Calu3 (cell line): ENCODE measurements at places on chromosomes 1 and 21. TPM values are rescaled to one million over a fixed set of nuclear protein-coding genes. Genes with fewer than 3 reads are reported as not detected.

Gene NUAK2
- total RNA-seq, result 2.6 and 3.7 TPM in 2 replicates

Gene PRDM16
- total RNA-seq, result 0.09 and 0.66 TPM in 2 replicates

Gene C1QA
- not detected in 2 replicates for total RNA-seq

Gene RORC
- total RNA-seq, result 0.19 and 1.2 TPM in 2 replicates

Gene LEFTY2
- total RNA-seq, result not detected in 2 replicates

Gene COL16A1
- total RNA-seq, result 3.8 and 9.2 TPM in 2 replicates

Gene SPRR2E
- not detected in 2 replicates for total RNA-seq

Gene ROR1
- total RNA-seq, result 24.5 and 33.8 TPM in 2 replicates

Gene NBPF20
- total RNA-seq, result 5.3 and 5.7 TPM in 2 replicates

Gene CA6
- not detected in 2 replicates for total RNA-seq

Gene C21orf58
- total RNA-seq, result 23.4 and 28.2 TPM in 2 replicates

Gene OXCT2
- total RNA-seq, result 1.0 and 1.3 TPM in 2 replicates

Gene ZFP69B
- total RNA-seq, result 4.5 and 5.1 TPM in 2 replicates

Gene KRTAP12-2
- total RNA-seq, result not detected in 2 replicates

DNA sequence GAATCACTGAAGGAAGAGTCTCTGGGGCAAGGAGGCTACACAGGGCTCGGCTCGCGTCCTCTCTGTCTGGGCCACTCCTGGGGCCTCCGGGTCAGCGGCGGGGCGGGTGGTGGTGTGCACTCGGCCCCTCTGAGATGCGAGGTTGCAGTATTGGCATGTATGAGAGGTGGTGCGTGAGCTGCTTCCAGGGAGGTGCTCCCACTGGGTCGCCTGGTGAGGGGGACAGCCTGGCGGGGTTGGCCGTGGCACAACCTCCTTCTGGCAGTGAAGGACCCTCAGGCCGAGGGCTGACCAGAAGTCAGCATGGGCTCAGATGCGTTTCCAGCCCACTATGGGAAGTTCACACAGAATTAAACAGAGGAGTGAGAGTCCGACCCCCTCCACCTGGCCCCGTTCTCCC is 38.5 kb upstream of the COL18A1 start:
- no peak for DNase-seq

DNA sequence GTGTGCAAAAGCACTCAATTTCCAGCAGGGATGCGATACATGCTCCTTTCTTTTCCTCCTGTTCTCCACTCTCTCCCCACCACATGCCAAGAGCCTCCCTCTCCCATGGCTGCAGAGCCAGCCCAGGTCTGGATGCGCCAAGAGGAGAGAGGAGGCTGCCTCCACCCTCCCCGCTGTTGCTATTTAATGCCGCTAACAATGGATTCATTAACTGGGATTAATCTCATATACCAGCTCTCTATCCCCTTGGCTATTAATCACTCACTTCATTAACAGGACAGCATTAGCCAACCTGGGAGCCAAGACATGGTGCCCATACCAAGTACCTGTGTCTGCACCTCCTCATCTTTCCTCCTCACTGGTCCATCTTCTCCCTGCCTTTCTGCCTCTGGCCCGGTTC is 49.1 kb upstream of the SCMH1 start:
- DNase-seq, result no peak

- no peak for DNase-seq
Observed at GRCh38 chr1:107767156-107767582, 197.8 kb downstream of the VAV3 start.

- DNase-seq, result no peak
Observed at GRCh38 chr1:169368406-169368769, 393 bp downstream of the BLZF1 start.

- peak; percentile 22 for DNase-seq
Observed at GRCh38 chr1:58922302-58923089, 138.6 kb upstream of the JUN start.

DNA sequence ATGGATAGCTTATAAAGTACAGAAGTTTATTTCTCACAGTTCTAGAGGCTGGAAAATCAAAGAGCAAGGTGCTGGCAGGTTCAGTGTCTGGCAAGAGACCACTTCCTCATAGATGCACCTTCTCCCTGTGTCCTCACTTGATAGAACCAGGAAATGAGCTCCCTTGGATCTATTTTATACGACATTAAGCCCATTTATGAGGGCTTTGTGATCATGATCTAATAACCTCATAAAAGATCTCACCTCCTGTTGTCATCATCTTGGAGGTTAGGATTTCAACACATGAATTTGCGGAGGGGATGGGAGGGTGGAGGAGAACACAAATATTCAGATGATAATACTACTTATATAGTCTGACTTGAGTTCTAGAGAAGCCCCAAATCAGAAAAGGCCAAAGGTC is 222.1 kb upstream of the SNX7 start:
- no peak for DNase-seq

GRCh38 chr1:158200527-158200926 is 19.8 kb downstream of the CD1D start:
- no peak for DNase-seq

- no peak for DNase-seq
Observed at GRCh38 chr1:23469372-23469982, 14.5 kb downstream of the ASAP3 start.

DNA sequence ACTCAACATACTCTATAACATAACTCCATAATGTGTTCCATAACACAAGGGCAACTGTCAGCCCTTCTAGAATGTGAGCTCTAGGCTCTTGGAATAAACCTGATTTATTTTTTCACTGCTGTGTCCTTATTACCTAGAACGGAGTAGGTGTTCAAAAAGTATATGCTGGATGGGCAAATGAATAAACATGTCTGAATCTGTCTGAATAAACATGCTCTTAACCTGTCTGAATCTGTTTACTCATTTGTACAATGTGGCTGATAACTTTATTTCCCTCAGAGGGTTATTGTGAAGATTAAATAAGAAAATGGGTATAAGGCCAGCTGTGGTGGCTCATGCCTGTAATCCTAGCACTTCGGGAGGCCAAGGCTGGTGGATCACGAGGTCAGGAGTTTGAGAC is 42.3 kb downstream of the AZIN2 start:
- no peak for DNase-seq

DNA sequence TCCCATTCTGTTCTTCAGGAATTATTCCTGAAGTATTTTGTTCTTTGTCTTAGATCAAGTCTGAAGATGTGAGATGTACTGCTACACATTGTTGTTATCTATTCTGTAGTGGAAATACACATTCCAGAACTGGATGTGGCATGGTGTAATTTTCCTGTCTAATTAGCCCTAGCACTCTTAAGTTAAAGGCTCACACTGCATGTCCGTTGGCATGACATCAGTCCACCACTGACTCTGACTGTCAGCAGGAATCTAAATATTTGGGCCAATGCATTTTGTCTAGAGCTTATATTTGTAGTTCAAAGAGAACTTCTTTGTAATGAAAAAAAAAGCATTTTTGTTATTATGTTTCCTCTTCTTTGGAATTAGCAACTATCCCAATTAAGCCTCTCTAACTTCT is 201.0 kb downstream of the S1PR1 start:
- no peak for DNase-seq

DNA sequence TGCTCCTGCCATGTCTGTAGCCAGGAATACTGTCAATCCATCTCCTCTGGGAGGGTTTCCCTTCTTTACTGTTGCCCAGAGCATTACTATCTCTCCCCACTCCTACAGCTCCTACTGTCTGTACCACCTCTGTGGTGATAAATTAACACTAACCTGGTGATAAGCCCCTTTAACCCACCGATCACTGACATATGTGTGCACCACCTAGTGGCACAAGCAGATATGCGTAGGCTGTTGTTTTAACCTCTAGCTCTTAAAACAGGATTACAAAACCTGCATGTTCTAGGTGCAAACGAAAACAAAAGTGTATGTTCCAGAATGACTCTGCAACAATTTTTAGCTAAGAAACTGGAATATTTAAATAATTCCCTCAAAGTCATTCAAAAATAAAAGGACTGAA is 93.9 kb upstream of the BEND5 start:
- peak; percentile 32 for DNase-seq

GRCh38 chr1:51210055-51210454 is 26.0 kb upstream of the RNF11 start:
- no peak for DNase-seq

DNA sequence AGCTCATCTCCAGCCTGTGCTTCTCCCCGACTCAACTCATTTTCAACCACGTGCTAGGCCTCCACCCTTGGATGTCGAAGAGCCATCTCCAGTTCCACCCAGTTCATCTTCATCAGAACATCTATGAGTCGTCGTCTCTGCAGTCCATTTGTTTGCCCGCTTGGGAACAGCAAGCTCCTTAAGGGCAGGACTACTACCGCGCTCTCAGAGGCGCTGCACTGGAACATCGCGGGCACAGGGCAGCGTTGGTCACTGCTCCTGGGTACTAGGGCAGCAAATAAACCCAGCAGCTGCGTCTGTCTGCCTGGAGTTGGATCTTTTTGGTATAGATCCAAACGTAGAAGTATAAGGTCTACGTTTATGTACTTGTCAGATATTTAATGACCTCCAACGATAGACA is 478 bp upstream of the PRDM2 start:
- no peak for DNase-seq

GRCh38 chr21:45347048-45347711 is 57.8 kb upstream of the COL18A1 start:
- no peak for DNase-seq

DNA sequence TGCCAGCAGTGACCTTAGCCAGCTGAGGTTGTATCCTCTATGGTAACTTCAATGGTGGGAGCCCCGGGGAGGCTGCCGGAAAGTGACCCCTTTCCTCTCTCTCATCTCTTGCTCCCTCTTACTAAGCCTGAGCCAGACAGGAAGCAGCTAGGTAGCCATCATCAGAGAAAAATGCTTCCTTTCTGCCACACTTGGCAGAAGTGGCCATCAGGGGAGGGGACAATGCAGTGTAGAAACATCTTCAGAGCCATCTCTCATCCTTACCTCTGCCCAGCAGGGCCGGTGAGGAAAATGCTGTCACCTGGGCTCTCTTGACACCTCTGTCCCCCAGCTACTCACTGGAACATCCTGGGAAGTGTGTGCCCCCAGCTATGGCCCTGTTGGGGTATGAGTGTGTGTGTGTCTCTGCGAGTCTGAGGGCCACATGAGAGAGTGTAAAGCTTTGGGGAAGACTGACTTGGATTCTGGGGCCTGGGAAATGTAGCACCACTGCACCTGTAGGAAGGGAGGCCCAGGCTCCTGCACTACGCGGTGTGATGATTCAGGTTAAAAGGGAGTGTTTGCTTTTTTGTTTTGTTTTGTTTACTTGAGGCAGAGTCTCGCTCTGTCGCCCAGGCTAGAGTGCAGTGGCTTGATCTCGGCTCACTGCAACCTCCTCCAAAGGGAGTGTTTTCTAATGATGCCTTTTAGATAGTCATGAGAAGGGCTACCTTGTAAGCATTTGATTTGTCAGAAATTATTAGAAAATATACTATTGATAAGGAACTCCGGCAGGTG is 48.7 kb upstream of the CNTN2 start:
- no peak for DNase-seq

GRCh38 chr1:67013573-67013972 is 40.4 kb downstream of the SLC35D1 start:
- DNase-seq, result no peak

GRCh38 chr1:85148524-85149250 is 52.1 kb downstream of the SYDE2 start:
- DNase-seq, result no peak

DNA sequence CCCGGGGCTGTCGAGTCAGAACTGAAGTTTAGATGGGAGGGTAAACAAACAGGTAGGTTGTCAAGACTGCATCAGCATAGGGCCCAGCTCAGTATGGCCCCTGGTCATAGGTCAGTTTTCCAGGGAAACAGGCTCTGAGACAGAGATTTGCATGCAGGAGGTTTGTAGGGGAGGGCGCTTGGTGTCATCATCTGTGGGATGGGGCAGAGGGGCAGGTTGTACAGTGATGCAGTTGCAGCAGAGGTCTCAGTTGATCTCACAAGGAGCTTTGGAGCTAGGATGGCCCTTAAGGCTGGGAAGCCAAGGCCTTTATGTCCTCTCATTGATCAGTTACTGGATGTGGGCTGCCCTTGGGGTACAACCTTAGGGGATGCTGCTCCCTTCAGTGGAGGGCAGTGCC is 38.5 kb upstream of the KCNA10 start:
- no peak for DNase-seq

DNA sequence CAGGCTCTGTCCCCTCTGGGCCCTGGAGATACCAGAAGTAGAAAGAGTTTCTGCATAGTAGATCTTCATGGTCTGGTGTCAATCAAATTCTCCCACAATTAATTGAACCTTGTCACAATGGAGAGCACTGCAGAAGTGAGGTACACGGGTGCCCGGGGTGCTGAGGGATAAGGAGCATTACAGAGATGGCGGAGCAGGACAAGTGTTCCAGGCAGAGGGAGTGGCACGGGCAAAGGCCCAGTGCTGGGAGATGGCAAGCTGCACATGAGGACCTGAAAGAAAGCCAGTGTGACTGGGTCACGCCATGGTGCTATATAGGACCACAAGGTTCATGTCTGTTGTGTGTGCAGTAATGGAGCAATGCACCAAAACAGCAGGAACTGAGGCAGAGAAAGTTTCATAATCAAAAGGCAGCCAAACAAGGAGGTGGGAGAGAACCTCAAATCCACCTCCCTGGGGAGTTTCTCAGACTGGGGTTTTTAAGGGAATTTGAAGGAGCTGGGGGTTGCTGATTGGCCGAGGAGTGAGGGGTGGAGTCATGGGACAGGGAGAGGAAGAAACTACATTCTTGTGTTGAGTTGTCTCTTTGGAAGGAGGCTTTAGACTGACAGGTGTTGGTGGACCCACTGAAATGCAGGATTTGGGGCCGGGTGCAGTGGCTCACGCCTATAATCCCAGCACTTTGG is 27.7 kb downstream of the ACOT11 start:
- no peak for DNase-seq

DNA sequence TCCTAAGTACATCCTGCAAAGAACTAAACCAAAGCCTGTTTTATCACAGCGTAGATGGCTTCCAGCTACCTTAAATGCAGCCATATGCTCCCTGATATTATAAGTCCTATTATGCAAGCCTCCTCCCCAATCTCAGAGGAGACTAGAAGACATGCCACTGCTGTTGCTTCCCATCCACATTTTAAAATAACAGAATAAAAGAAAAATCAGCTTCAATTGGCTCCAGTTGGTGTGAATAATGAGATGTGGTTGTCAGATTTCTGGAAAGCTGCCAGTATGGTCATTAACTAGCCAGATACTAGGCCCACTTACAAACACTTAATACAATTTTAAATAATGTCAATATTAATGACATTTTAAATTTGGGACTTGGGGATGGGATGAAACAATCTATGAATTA is 25.7 kb downstream of the WARS2 start:
- no peak for DNase-seq

DNA sequence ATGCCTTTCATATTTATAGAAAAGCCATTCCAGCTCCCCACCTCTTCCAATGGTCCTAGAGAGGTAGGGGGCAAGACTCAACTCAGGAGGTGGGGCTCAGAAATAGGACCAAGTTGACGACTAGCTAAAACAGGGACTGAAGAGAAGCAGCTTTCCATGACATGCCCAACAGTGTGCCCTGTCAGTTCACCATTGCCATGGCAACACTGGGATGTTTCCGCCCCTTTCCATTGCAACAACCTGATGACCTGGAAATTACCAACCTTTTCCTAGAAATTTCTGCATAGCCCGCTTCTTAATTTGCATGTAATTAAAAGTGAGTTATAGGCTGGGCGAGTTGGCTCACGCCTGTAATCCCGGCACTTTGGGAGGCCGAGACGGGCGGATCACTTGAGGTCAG is 22.4 kb upstream of the INTS3 start:
- DNase-seq, result no peak

- DNase-seq, result peak; percentile 51
Observed at GRCh38 chr1:72284348-72285073, 2.2 kb upstream of the NEGR1 start.
